ENCODE measurements at places on chromosomes 5 and 9.

DNA sequence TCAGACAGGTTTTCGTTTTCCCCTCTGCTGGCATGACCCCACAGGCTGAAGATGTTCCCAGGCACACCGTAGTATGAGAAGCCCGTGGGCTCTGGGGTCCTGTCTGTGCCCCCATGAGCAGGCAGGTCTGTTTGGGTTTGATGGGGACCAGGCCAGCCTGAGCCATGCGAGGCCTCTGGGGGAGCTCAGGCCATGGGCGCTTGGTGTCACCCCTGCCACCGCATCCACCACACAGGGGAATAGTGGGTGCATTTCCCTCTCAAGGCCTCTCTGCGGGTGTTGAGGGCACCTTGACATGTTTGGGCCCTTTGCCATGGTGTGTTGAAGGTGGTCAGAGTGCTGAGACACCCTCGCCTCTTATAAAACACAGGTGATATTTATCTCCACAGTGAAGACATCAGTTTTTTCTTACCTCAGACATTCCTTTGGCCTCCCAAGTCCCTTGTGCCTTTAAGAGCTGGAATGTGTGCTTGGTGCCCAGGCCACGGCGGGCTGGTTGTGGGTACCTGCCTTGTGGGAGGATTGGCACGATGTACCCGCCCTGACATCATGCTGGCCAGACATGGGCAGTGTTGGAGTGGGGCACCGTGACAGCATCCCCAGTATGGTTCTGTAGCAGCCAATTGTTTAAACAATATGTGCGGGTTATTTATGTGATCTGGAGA lies 68.3 kb downstream of the WNK2 start:
- DNase-seq, result no peak

DNA sequence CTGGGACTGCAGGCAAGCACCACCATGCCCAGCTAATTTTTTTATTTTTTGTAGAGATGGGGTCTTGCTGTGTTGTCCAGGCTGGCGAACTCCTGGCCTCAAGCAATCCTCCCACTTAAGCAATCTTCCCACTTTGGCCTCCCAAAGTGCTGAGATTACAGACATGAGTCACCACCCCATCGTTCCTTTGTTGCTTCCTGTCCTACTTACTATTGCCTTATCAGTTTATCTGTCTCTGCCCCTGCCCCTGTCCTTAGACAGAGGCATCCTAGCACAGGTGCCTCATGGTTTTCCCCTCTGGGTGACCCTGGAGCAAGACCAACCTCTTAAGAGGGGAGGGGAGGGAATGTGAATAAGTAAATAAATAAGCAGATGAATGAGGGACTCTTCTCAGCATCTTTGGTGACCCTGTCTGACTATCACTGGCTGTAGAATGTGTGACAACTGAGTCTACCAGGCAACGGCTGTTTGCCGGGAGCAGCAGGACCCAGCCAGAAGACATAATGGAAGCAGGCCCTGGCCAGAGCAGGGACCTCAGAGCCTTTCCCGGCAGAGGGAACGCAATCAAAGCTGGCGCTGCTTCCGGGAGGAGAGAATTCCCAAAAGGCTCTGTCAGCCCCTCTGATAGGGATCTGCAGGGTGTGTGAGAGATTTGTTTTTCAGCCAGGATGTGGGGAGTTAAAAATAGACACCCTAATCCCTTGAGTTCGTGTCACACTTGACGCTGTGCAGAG lies 43.8 kb upstream of the DAB2IP start:
- peak; percentile 66 for DNase-seq

GRCh38 chr5:172801179-172801671 lies 30.2 kb upstream of the DUSP1 start:
- no peak for DNase-seq

- peak; percentile 81 for DNase-seq
These were observed 6.4 kb downstream of the SLC34A1 start for GRCh38 chr5:177390363-177391300.

- no peak for DNase-seq
These were observed 593 bp upstream of the NAA35 start for GRCh38 chr9:85940275-85940831.
